ENCODE measurements at places on chromosomes 2 and 18. TPM values are rescaled to one million over a fixed set of nuclear protein-coding genes. Genes with fewer than 3 reads are reported as not detected.

The ANKRD62 gene
- total RNA-seq = not detected

DNA sequence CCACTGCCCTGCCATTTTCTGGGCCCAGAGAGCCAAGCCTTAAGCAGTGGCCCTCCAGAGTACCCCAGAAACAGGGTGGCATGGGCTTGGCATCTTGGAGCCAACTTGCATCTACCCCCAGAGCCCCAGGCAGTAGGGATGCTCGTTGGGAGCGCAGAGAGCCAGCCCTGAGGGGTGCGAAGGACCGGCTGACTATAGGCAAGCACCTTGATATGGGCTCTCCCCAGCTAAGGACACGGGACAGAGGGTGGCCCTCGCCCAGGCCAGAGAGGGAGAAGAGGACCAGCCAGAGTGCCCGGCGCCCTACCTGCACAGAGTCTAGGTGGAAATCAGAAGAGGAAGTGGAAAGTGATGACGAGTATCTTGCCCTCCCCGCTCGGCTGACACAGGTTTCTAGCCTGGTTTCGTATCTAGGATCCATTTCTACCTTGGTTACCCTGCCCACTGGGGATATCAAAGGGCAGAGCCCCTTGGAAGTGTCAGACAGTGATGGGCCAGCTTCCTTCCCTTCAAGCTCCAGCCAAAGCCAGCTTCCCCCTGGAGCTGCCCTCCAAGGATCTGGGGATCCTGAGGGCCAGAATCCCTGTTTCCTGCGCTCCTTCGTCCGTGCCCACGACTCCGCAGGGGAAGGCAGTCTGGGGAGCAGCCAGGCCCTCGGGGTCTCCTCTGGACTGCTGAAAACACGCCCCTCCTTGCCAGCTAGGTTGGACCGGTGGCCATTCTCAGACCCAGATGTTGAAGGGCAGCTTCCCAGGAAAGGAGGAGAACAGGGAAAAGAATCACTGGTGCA, 16.2 kb downstream of the CEP68 start:
- H3K27ac ChIP-seq = no peak overlapping the region
- H3K27me3 ChIP-seq = no peaks in the 10 kb centered on the region
- H3K4me1 ChIP-seq = peaks cover 68% of the 10 kb centered on the region
- H3K4me3 ChIP-seq = no peak overlapping the region

DNA sequence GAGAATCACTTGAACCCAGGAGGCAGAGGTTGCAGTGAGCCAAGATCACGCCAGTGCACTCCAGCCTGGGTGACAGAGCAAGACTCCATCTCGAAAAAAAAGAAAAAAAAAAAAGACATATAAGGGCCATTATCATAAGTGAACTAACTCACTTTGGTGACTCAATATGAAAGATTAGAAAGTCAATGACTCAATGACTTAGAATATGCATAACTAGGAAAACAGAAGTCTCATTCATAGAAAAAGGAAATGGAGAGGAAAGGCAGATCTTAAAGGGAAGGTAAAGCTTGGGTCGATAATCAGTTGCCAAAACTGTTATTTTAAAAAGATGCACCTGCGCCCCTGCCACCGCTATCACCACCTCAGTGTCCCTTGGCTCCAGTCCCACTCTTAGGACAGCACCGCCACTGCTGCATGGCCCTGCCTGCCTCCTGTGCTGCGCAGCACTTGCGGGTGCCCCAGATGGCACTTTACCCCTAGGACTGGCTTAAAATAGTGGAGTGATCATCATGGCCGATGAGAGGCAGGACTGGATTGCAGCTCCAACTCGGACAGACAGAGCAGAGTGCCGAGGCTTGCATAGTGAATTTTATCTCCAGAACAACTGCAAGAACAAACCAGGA, 54.7 kb downstream of the INO80D start:
- peaks cover 76% of the 10 kb centered on the region for H3K36me3 ChIP-seq
- H3K27me3 ChIP-seq = no peaks in the 10 kb centered on the region
- no peak for DNase-seq
- H3K27ac ChIP-seq = no peak overlapping the region
- peaks cover 8% of the 10 kb centered on the region for H3K4me1 ChIP-seq
- no peak overlapping the region for H3K4me3 ChIP-seq

DNA sequence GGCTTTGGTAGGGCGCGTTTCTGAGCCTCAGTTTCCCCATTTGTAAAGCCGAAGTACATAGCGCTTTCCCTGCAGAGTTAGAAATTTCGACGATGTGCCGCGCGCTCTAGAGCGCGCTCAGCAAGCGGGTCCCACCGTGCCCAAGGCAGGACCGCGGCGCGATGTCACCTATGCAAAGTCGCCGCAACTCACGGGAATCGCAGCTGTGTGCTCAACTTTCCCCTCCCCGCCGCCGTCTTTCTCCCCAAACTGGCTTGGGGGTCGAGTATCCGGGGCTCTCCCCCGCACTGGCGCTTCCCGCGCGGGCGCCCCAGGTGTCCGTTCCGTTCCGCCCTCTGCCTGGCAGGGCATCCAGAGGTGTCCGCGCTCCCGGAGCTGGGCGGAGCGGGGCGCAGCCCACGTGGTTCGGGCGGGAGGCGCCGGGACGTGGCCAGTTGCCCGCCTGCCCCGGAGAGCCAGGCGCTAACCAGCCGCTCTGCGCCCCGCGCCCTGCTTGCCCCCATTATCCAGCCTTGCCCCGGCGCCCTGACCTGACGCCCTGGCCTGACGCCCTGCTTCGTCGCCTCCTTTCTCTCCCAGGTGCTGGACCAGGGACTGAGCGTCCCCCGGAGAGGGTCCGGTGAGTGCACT, at the start of gene MLPH:
MLPH (plus strand) TSS at position 433 of the 630 bp plus-strand sequence. CDS start 6,176 bp downstream, outside the sequence.
- peak within 1 kb of the TSS; percentile 21 for H3K4me3 ChIP-seq
- no peaks in the 10 kb centered on the region for H3K36me3 ChIP-seq
- H3K4me1 ChIP-seq = peaks cover 10% of the 10 kb centered on the region
- peak; percentile 68 for DNase-seq
- H3K27me3 ChIP-seq = peaks cover 30% of the 10 kb centered on the region

DNA sequence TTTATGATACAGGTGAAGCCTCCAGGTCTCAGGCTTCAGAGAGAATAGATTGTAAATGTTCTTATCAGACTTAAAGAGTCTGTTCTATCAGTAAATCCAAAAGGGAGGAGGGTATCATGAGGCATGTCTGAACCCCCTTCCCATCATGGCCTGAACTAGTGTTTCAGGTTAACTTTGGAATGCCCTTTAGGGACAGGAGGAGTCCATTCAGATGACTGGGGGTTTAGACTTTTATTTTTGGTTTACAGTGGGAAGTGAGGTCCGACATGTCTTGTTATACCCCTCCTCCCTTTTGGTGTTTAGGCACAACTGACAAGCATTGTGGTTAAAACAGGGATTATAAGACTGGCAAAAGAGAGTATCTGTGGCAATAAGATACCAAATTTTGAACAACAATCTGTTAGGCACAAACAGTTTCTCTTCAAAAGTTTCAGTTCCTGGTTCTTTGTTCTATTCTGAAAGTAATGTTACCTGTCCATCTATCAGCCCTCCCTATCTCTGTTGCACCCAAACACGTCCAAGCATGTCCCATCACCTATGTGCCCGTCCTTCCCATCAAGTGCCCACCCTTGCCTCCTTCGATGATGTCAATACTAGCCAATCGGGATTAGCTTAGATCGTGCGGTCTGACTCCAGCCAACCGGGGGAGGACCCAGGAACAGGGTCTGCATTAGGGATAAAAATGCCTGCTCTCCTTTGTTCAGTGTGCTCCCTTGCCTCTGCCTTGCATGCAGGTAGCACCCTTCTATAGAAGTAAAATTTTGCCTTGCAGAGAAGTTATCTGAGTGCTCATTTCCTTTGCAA, 16.4 kb downstream of the TCF23 start:
- DNase-seq = no peak
- H3K27me3 ChIP-seq = no peaks in the 10 kb centered on the region
- no peak overlapping the region for H3K4me3 ChIP-seq
- no peaks in the 10 kb centered on the region for H3K36me3 ChIP-seq
